ENCODE measurements at places on chromosomes 5 and 9.

DNA sequence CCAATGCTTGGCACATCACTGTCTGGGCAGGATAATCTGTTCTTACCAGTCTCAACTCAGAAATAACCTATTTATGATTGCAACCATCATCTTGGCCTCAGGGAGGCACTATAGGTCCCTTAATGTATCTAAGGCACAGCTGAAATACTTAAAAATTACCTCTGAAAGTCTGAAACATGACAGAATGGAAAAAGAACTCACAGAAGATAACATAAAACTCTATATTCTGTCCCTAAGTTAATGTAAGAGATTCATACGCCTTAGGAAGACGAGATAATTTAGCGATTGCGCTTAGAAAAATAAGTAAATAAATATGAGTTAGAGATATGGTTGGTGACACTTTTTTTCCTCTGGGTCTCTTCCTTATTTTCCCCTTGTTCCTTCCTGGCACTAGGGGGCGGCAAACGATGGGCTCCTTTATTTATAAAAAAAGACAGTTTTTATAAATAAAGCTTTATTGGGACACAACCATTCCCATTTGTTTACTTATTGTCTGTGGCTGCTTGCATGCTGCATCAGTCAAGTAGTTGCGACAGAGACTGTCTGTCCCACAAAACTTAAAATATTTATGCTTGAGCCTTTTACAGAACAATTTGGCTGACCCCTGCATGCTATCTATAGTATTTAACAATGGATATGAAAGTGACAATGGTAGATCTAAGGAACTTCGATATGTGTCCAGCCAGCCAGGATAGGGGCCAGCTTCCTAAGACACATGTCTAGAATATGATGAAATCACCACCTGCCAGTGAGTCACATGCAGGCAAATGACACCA is 79.6 kb downstream of the PDE4D start:
- no peak for DNase-seq

DNA sequence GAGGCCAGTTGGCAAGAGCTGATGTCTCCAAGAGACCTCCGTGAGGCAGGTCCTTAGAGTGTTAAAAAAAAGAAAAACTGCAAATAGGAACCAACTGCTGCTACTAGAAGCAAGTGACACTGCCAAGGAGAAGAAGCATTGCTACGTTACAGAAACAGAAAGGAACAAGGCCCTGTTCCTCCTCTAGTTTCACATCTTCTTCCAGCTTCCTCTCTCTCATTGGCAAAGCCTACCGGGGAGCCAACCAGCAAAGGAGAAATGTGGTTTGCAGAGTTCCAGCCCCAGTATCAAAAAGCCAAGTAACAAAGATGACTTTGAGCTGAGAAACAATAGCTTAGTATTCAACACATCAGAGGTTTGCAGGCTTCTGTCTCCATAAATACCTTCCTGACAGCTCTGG is 145.9 kb downstream of the PRELID2 start:
- no peak for DNase-seq

DNA sequence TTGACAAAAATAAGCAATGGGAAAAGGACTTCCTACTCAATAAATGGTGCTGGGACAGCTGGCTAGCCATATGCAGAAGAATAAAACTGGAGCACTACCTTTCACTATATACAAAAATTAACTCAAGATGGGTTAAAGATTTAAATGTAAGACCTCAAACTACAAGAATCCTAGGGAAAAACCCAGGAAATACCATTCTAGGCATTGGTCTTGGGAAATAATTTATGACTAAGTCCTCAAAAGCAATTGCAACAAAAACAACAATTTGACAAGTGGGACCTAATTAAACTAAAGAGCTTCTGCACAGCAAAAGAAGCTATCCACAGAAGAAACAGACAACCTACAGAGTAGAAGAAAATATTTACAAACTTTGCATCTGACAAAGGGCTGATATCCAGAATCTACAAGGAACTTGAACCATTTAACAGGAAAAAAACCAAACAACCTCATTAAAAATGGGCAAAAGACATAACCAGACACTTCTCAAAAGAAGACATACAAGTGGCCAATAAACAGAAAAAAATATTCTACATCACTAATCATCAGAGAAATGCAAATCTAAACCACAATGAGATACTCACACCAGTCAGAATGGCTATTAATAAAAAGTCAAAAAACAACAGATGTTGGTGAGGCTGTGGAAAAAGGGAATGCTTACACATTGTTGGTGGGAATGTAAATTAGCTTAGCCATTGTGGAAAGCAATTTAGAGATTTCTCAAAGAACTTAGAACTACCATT is 75.2 kb upstream of the CPEB4 start:
- no peak for DNase-seq

- no peak for DNase-seq
Observed at GRCh38 chr5:862367-863243, 11.8 kb upstream of the ZDHHC11 start.

- DNase-seq, result no peak
Observed at GRCh38 chr5:4758550-4758949, 381.6 kb upstream of the ADAMTS16 start.

- no peak for DNase-seq
Observed at GRCh38 chr9:27572061-27572460, 1.2 kb downstream of the C9orf72 start.

- no peak for DNase-seq
Observed at GRCh38 chr5:54294097-54294667, 16.2 kb downstream of the ARL15 start.

DNA sequence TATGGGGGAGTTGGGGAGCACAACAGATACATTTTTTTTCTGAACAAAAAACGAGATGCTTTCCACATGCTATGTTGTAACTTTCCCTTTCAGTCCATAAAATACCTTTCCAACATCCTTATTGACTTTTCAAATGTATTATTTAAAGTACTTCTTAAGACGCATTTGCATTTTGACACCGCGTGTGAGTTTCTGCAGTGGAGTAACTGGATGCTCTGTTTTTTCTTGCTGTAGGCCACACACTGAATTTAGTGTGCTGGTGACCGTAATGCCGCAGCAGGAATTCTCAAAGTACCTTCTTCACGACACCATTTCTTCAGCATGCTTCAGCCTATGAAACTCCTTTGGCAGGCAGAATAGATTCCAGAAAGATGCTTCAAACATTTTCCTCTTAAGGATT is 14.3 kb upstream of the EPB41L4B start:
- DNase-seq, result no peak

DNA sequence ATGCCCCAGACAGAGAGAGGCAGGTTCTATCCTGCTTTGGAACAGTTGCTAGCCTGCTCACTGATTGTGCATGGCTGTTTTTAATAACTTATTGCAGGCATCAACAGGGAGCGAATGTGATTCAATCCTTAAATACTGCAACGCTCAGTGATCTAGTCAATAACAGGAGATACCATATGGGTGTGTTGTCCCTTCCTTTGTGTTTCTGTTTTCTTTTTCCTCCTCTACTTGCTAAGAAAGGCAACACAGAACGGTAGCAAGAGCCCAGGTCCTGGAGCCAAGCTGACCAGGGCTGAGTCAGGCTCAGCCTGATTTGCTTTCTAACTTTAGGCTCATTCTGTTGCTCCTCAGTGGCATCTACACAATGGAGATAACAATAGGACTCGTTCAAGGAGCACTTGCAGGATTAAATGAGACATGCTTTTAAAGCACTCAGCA is 98.6 kb upstream of the EQTN start:
- no peak for DNase-seq

DNA sequence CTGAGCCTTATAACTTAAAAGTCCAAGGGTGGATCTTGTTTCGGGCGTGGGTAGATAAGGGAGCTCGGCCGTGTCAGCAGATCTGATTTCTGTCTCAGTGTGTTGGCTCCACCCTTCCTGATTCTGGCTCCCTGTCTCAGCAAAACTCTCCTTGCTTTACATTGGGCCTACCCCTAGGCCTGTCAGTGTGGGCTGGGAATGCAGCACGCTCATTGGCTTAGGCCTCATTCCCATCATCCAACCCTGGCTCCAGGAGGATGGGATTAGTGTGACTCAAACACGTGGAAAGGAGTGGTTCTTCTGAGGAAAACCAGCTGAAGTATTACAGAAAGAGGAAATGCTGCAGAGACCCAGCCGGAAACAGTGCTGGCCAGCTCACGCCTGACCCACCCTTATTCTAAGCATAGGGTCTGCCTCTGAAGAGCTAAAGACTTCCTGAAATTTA is 59.9 kb downstream of the ZFAND5 start:
- DNase-seq, result no peak

GRCh38 chr5:171738501-171738900 is 47.1 kb upstream of the SMIM23 start:
- no peak for DNase-seq

DNA sequence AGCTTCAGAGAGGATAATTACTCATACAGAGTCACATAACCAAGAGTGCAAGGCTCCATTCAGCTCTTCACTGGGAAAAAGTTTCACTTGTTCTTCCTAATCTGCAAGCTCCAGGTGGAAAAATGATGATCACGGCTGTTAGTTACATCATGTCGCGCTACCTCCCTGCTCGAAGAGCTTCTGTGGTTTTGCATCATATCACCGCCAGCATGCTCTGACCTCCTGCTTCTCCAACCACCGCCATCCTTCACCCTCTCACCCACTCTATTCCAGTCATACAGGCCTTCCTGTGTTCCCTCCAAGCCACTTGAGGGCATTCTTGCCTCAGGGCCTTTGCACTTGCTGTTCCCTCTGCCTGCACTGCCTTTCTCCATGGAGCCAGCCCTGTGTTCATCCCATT is 47.1 kb downstream of the COL27A1 start:
- DNase-seq, result no peak

DNA sequence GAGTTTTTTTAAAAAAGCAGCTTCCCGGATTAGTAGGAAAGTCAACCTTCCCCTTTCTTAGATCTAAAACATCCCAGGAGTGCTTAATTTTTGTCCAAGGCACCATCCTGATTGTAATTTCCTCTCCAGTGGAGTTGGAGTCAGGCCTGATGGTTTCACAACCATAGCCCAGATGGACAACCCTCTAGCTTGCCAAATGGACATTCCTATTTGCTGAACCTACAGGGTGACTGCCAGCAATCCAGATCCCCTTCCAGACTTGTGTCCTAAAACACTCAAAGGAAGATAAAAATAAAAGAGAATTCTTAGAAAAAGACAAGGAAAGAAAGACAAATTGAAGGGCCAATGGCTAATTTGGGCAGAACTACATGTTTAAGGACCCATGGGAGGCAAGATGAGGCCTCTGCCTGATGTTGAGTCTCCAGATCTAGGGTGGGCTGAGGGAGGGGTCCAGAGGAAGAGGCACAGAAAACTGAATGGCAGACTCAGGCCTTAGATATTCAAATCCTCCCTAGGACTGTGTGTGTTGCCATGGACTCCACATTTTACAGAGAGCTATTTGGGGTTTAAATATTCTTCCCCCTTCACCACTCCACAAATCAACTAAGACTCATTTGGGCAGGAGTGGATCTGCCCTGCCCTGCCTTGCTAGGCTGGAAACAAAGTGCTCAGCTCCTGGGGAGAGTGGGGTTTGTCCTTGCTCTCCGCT is 38.5 kb upstream of the SLC44A1 start:
- no peak for DNase-seq

DNA sequence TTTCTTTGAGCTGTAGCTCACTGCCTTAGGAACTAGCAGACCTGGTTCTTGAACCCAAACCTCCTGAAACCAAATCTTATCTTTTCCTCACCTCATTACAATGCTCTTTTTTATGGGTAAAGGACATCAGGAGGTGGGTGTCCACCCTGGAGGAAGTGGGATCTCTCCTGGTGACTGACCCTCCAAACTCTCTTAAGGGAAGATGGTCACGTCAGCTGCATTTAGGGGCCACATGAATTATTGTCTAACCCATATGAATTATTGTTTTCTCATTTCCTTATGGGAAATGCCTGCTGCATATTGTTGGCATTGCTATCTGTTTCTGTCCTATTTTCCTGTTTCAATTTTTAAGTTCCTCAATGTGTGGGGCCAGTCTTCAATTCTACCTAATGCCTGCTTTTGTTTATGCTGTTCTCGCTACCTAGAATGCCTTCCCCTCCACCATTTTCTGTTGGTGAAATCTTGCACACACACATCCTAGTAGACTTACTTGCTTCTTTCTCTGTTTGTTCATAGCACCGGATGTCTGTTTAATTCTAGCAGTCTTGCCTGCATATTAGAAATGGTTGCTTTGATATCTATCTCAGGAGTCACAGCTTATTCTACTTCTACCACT is 22.0 kb upstream of the SPINK1 start:
- no peak for DNase-seq

Data from stimulated activated CD8-positive, alpha-beta memory T cell treated with anti-CD3 and anti-CD28 coated beads, Interleukin-7, amount 100 ng/mL, for 1 hour (primary cell).